ENCODE measurements at places on chromosomes 6 and 20. TPM values are rescaled to one million over a fixed set of nuclear protein-coding genes. Genes with fewer than 3 reads are reported as not detected.

GRCh38 chr20:61760731-61761130 lies 304.9 kb downstream of the TAF4 start:
- H3K27ac ChIP-seq = no peak overlapping the region
- no peaks in the 10 kb centered on the region for H3K4me1 ChIP-seq
- H3K36me3 ChIP-seq = no peaks in the 10 kb centered on the region
- no peak overlapping the region for H3K4me3 ChIP-seq

DNA sequence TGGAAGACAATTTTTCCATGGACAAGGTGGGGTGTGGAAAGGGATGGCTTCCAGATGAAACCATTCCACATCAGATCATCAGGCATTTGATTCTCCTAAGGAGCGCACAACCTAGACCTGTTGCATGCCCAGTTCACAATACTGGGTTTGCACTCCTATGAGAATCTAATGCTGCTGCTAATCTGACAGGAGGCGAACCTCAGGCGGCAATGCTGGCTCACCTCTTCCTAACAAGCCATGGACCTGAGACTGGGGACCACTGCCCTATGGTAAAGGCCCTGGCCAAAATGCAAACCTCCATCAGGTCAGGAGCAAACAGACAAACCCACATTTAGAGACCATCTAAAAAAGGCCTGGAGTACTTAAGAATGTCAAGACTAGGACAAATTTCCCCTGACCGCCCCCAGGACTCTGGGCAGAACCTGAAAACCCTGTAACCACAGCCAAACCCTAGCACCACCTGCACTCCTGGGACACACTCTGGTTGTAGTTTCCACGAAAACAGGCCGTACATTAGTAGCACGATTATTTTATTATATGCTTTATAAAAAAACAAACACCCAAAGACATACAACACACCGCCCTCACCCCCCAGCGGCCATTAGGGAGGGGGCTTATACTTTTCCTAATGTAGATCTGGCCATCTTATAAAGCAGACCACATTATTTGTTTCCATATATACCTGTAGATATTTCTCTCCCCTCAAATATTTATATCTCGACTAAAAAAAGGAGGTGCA lies 27.3 kb downstream of the SNX5 start:
- H3K4me3 ChIP-seq = no peak overlapping the region
- no peaks in the 10 kb centered on the region for H3K27me3 ChIP-seq
- H3K4me1 ChIP-seq = peaks cover 13% of the 10 kb centered on the region
- no peak for DNase-seq
- H3K27ac ChIP-seq = no peak overlapping the region
- peaks cover 70% of the 10 kb centered on the region for H3K36me3 ChIP-seq

DNA sequence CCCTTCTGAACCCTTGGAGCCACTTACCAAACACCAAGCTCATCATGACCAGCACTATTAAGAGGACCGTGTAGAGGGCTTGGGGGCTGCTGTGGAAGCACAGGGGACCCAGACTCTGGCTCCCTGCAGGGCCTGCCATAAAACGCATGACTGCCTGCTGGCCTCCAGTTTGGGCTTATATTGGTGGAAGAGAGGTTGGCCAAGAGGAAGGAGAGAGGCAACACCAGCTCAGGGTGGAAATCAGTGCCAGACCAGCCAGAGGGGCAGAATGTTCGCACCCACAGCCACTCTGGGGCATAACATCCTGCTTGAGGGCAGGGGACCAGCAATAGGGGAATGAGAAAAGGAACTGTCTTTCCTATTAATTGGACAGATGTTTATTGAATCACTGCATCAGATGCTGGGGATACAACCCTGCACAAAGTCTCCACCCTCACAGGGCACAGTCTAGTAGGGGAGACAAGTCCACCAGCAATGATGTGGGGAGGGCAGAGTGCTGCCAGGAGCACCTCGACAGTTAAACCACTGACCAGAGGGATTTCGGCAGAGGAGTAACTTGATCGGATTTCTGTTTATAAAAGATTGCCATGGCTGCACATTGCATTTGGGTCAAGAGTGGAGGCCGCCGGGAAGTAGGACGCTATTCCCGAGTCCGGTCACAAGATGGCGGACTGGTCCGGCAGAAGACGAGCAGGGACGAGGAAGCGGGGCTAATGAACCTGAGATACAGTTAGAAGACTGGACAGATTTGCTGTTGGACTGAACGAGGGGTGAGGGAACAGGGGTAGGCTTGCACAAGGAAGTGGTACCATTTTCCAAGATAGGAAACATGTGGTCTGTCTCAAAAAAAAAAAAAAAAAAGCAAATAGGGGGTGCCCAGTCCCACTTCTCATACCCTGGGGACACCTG lies at the start of gene LY6G5C:
TSS of gene LY6G5C (minus strand) at position 842 of the 909 bp plus-strand sequence. CDS start at position 148, 694 bp downstream.
- H3K27me3 ChIP-seq = no peaks in the 10 kb centered on the region
- peak within 1 kb of the TSS; percentile 36 for H3K4me3 ChIP-seq
- peaks cover 6% of the 10 kb centered on the region for H3K36me3 ChIP-seq

DNA sequence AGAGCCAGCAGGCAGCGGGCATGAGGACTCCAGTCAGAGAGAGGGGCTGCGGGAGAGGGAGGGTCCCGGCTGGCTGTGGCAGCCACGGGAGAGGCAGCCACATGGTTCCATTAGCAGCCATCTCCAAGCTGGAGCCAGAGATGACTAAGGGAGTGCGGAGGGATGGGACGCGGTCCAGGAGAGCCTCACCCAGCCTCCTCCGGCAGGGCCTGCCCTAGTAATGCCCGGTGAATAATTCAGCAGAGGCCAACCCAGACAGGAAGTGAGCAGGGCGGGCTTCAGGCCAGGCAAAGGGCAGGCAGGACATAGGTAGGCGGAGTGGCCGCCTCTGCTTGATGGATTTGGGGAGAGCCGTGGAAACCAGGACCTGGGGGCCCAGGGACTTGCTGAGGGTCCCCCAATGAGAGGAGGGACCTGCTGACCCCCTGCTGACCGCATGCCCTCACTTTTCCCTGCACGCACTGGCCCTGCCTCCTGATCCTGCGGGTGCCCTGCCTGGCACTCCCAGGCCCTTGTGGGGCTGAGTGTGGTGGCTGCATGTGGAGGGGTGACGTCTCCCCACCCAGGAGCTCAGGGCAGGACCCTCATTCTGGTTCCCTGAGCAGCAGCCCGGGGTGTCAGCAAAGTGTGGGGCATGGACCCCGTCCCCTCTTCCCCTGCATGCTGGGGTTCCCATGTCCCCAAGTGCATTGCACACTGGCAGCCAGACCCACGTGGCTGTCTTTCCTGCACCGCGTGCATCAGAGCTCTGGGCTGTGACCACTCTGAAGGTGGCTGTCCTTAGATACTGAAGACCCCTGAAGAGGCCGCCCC lies 51.8 kb upstream of the SLCO4A1 start:
- H3K4me1 ChIP-seq = peaks cover 7% of the 10 kb centered on the region
- no peaks in the 10 kb centered on the region for H3K36me3 ChIP-seq
- H3K4me3 ChIP-seq = no peak overlapping the region
- peaks cover 36% of the 10 kb centered on the region for H3K27me3 ChIP-seq
- DNase-seq = no peak

- no peak overlapping the region for H3K4me3 ChIP-seq
- DNase-seq = no peak
- H3K36me3 ChIP-seq = no peaks in the 10 kb centered on the region
- no peak overlapping the region for H3K27ac ChIP-seq
Measured at GRCh38 chr20:7269452-7269851, 502.0 kb downstream of the BMP2 start.

DNA sequence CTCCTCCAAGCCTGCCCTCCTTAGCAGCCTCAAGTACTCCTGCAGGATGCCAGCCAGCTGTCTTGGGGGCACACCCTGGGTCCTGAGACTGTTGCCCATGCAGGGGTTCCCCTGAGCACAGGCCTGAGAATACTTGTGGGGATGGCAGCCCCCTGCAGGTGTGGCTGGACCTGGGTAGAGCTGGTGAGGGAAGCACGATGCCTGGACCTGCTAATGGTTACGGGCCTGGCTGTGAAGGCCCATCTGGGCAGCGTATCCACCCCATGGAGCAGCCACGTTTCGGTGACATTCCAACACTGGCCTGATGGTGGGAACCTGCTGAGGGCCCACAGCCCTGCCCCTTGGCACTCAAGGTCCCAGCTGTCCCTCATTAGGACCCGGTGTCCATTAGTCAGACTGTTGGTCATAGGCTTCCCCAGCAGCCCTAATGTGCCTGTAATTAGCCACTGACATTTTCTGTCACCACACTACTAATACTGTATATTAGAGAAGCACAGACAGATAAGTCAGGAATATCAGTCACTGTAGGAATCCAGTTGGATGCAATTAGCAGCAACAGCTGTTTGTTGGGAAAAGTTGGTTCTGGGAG lies 20.3 kb downstream of the CCDC167 start:
- no peak for DNase-seq
- peaks cover 82% of the 10 kb centered on the region for H3K36me3 ChIP-seq
- H3K27ac ChIP-seq = no peak overlapping the region
- H3K27me3 ChIP-seq = no peaks in the 10 kb centered on the region
- H3K4me3 ChIP-seq = no peak overlapping the region
- no peaks in the 10 kb centered on the region for H3K4me1 ChIP-seq

DNA sequence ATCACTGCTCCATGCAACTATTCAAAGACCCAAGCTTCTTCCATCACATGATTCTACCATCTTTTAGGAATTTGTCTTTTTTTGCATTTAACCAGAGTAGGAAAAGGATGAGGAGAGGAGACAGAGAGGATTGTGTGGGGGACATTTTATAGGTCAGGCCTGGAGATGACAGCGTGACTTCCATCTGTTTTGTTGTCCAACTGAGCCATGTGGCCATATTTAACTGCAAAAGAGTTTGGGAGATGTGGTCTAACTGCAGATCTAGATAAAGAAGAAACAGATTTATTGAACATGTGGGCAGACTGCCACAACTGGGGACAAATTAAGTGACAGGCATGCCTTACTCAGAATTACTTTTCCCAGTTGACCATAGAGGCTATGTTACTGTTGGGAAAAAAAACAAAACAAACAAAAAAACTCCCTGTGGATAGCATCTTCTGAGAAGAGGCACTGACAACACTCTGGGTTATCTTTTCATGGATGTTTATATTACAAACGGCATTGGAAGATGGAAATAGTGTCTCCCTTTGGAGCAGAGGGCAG lies 18.9 kb upstream of the MOCS1 start:
- DNase-seq = no peak
- no peak overlapping the region for H3K4me3 ChIP-seq
- no peak overlapping the region for H3K27ac ChIP-seq
- peaks cover 6% of the 10 kb centered on the region for H3K4me1 ChIP-seq
- no peaks in the 10 kb centered on the region for H3K27me3 ChIP-seq

GRCh38 chr6:167142433-167142761 lies 15.4 kb downstream of the GPR31 start:
- H3K36me3 ChIP-seq = no peaks in the 10 kb centered on the region
- H3K27me3 ChIP-seq = no peaks in the 10 kb centered on the region
- no peak for DNase-seq

GRCh38 chr6:11762794-11763459 lies 15.7 kb downstream of the ADTRP start:
- no peaks in the 10 kb centered on the region for H3K36me3 ChIP-seq
- H3K27me3 ChIP-seq = no peaks in the 10 kb centered on the region
- no peak for DNase-seq
- H3K4me1 ChIP-seq = peaks cover 25% of the 10 kb centered on the region
- no peak overlapping the region for H3K4me3 ChIP-seq

- H3K4me3 ChIP-seq = no peak overlapping the region
- peaks cover 2% of the 10 kb centered on the region for H3K4me1 ChIP-seq
- H3K27ac ChIP-seq = no peak overlapping the region
- H3K27me3 ChIP-seq = peaks cover 16% of the 10 kb centered on the region
Measured at GRCh38 chr20:25071734-25072133, 10.2 kb downstream of the VSX1 start.

GRCh38 chr6:129317931-129318820 lies 391.8 kb downstream of the ARHGAP18 start:
- no peak for DNase-seq
- no peaks in the 10 kb centered on the region for H3K36me3 ChIP-seq
- H3K27ac ChIP-seq = no peak overlapping the region
- H3K4me1 ChIP-seq = peaks cover 6% of the 10 kb centered on the region

GRCh38 chr20:18688676-18689075 lies 100.8 kb downstream of the DTD1 start:
- no peak overlapping the region for H3K27ac ChIP-seq
- no peak for DNase-seq
- H3K27me3 ChIP-seq = no peaks in the 10 kb centered on the region
- no peaks in the 10 kb centered on the region for H3K4me1 ChIP-seq
- H3K36me3 ChIP-seq = no peaks in the 10 kb centered on the region

- no peaks in the 10 kb centered on the region for H3K4me1 ChIP-seq
- no peak overlapping the region for H3K4me3 ChIP-seq
- peaks cover 22% of the 10 kb centered on the region for H3K36me3 ChIP-seq
- no peaks in the 10 kb centered on the region for H3K27me3 ChIP-seq
- no peak for DNase-seq
- H3K27ac ChIP-seq = no peak overlapping the region
Measured at GRCh38 chr6:108235127-108235526, 25.7 kb downstream of the SNX3 start.

- no peaks in the 10 kb centered on the region for H3K36me3 ChIP-seq
- H3K4me3 ChIP-seq = no peak overlapping the region
- no peaks in the 10 kb centered on the region for H3K4me1 ChIP-seq
- DNase-seq = no peak
- no peaks in the 10 kb centered on the region for H3K27me3 ChIP-seq
Measured at GRCh38 chr6:143098054-143098671, 37.5 kb downstream of the AIG1 start.

DNA sequence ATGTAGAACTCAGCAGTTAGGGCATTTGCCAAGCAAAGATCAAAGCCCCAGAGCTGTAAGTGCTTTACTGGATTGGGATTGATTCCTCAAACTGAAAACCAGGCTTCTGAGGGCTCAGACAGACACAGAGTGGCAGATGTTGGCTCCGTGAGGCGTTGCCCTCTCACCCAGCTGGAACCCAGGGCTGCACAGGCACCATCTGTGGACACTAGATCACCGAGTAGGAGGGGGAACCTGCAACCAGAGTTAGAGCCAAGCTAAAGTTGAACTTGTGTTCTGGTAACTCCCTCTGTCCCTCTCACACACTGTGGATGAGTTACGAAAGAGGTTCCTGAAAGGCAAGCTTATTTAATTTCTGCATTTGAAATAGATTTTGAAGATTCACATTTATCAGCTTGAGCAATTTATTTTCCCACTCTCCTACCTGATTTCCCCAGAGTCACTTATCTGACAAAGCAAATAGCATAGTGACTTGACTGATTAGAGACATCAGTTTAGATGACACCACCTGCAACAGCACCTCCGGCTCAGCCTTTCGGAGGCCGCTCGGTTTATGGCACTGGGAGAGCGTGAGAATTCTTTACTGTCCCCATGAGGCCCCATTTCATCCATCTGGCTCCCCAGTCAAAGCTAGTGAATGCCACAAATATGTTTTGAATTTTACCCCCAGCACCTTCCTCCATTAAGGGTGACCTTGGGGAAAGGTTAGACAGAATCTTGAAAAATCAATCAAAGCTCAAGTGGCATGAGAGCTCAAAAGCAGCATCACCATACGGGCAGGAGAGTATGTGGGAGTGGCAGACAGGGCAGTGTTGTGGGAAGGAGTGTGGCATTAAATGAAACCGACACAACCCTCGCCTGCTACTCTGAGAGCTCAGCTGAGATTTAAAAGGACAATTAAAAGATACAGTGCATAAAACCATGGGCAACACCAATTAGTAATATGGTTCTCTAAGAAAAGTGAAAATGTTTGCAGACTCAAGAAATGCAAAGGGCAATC lies 48.5 kb downstream of the RPF2 start:
- no peak for DNase-seq
- no peak overlapping the region for H3K27ac ChIP-seq
- H3K27me3 ChIP-seq = no peaks in the 10 kb centered on the region
- peaks cover 20% of the 10 kb centered on the region for H3K36me3 ChIP-seq
- no peak overlapping the region for H3K4me3 ChIP-seq

CYP21A2 gene
- total RNA-seq = not detected

LBP gene
- total RNA-seq = not detected

VAPB gene
- 16.7 TPM for total RNA-seq

MYH7B gene
- not detected for total RNA-seq

NFKBIE gene
- total RNA-seq = 37.6 TPM

ID4 gene
- total RNA-seq = 13.6 TPM

CMTR1 gene
- 39.1 TPM for total RNA-seq

FAM162B gene
- total RNA-seq = not detected
